ENCODE measurements at places on chromosomes 7 and 10. TPM values are rescaled to one million over a fixed set of nuclear protein-coding genes. Genes with fewer than 3 reads are reported as not detected.

GRCh38 chr10:102159051-102159597 lies 6.9 kb downstream of the NOLC1 start:
- no peak for DNase-seq

DNA sequence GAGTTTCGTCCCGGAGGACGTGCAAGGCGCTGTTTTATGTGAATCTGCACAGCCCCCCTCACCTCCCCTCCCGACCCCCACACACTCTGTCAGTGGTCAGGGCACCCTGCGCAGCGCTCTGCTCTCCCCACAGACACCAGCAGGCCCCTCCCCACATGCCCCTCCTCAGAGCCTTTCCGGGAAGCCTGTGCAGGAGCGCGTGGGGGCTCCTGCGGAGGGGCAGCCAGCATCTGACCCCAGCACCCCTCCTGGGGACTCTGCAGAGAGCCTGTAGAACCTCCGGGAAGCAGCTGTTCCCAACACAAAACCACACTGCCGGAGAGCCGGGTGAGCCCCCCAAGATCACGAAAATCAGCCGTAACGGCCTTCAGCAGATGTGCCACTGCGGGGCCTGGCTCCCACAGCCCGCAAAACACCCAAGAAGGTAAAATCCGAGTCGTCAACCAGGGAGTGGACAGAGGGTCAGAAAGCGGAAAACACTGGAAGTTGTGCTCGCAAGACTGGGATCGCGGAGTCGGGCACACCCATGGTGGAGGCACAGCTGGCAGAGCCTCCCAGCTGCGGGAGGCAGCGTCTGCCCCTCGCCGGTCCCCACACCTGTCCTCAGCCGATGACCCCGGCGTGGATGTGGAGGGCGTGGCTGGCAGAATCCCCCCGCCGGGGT lies 53.8 kb upstream of the PDGFA start:
- no peak for DNase-seq

DNA sequence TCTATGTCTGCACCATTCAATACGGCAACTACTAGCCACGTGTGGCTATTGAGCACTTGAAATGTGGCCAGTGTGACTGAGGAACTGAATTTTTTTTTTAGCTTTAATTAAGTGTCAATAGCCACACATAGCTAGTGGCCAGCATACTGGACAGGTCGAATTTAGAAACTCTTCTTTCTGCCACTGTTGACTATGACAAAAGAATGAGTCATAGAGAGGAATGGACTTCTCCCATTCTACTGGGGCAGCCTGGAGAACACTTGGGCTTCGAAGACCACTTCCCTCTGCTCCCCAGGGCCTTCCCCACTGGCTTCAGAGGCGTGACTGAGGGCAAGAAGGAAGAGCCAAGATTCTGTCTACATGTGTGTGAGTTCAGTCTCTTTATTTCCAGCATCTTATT lies 137.5 kb downstream of the SNX10 start:
- DNase-seq: no peak

DNA sequence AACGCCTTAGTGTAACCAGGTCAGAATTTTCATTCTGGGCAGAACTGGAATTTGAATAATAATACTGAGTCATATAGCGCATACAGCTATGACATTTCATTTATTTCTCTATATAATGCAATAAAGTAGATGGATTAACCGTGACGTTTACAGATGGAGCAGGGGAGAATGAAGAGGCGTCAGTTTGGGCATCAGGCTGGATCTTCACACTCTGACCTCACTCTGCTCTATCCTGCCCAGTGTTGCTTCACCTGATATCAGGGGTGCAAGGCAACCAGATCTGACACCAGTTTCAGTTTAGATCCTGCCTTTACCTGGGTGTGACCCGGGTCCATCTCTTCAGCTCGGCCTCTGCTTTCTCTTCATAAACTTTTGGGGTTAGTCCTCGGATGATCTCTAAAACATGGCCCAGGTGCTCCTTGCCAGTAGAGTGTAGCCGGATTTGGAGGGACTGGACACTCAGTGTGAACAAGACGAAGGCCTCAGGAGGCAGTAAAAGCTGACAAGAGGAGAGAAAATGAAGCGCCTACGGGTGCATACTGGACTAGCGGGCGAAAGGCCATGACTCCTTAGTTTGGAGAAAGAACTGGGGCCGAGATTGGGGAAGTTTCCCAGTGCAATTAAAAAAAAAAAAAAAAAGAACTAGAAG lies 1.4 kb upstream of the ZYX start:
- no peak for DNase-seq

WDR11 gene
- 60.4 TPM for total RNA-seq

EPDR1 gene
- total RNA-seq: 123 TPM

CRHR2 gene
- 6.5 TPM for total RNA-seq

PTPRN2 gene
- total RNA-seq: 159 TPM

MBL2 gene
- not detected for total RNA-seq

ZP3 gene
- total RNA-seq: 1.7 TPM
